GM23248 (cell line): ENCODE measurements at places on chromosomes 12 and 14.

- no peak for DNase-seq
Measured at GRCh38 chr14:55142466-55142865, 13.4 kb downstream of the LGALS3 start.

DNA sequence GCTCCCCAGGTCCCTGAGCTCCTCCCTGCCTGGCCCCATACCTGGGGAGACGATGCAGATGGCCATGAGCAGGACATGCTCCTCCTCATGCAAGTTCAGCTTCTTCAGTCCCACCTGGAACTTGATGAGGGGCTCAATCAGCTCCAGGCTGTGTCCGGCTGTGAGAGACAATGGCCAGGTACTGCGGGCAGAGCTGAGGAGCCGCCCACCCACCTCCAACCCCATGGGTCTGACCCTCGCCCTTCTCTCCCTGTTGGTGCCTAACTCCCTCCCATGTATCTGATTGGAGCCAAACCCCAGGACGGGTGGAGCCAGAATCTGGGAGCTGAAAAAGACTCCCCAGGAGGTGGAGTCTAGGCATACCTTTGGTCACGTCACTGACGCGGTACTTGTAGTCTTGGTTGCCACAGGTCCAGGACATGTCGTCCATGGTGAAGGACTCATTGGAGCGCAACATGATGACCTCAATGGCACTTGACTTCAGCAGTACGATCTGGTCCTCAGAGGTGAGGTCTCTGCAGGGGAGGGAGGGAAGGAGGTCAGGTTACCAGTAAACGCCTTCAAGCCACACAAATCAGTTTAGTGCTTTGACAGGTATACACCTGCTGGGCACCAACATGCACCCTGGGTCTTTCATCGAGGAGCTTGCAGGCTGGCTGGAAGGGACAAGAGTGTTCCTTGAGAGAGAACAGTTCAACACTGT lies 26.7 kb upstream of the HDAC7 start:
- no peak for DNase-seq

GRCh38 chr12:131122631-131123030 lies 168.9 kb downstream of the ADGRD1 start:
- DNase-seq = no peak

DNA sequence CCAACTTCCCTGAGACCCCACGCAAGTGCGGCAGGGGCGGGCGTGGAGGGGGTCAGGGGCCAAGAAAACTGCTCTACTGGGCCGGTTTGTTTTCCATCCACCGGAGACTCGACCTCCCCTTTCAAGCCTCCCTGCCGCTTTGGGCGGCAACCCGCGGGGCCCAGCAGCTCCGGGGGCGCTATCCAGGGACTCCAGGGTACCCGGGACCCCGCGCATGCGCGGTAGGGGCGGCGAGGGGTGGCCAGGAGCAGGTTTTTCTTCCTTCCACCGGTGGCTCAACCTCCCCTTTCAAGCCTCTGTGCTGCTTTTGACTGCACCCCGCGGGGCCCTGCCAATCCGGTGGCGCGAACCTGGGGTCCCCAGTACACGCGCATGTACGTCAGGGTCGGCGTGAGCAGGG lies 323.5 kb downstream of the ALG10 start:
- DNase-seq = no peak

GRCh38 chr14:89681086-89682018 lies 264.3 kb upstream of the FOXN3 start:
- no peak for DNase-seq

GRCh38 chr14:100816950-100817901 lies 8.7 kb upstream of the MEG3 start:
- DNase-seq = no peak

DNA sequence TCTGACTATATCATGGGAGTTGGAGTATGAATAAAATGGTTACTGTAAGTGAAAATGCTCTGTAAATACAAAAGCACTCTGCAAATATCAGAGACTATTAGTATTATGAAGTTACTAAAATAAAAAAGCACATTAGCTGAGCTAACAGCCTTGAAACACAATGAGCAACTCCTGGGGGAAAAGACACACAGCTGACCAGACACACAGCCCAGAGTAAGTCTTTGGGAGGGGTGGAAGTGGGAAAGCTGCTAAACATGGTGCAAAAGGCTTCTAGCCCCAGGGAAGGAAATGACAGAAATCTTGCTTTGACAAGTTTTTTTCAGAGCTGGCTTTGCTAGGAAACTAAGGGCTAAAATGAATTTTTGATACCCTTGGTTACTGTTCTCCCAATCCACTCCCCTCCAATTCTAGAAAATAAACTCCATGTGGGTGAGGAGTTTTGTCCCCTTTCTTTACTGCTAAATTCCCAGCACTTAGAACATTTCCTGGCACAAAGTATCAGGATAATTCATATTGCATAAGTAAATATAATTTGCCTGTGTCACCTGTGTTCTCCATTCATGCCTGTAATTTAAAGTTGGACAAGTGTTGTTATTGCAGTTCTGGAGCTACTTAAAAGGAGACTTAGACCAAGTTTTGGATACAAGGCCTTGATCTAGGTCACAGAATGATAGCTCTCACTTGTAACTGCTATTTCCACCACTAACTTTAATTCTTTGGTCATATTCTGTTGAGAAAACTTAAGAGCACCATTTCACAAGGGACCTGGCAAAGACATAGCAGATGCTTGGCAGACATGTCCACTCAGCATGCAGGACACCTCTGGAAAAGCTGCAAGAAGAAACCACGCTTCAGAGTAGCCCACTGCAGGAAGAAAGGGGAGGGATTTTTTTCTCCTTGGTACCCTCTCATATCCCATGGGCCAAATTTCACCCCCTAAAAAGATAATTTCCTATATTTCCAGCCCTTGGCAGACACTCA lies 19.0 kb upstream of the RAB3IP start:
- DNase-seq = no peak
